ENCODE measurements at places on chromosomes 12 and 14.

GRCh38 chr14:92890830-92891588 lies 31.9 kb upstream of the CHGA start:
- no peak for DNase-seq

DNA sequence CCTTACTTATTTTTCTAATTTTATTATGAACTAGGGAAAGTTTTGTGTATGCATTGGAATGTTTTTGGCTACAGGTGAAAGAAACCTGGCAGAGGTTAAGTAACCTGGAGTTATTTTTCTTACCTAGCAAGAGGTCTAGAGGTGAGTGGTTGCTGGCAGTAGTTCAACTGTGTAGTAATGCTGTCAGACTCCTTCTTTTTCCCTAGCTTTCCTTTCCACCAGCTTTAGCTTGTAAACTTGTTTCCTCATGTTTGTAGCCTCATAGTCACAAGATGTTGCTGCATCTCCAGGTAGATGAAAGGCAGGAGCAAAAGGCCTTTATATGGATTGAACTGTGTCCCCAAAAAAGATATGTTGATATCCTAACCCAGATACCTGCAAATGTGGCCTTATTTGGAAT lies 105.1 kb upstream of the AMIGO2 start:
- DNase-seq = no peak

DNA sequence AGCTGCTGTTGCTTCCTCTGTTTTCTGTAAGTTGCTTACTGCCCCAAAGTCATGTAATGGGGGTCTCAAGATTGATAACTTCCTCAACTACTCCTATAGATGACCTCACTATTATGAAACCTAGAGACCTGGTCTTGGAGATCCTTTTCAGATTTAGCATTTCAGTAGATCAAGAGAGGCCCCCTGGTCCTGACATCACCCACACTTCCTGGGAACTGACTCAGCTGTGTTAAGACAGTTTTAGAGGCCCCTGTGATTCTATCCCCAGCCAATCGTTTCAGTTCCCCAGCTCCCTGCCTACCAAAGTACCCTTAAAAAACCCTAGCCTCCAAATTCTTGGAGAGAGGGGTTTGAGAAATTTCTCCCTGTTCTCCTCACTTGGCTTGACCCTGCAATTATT lies 9.2 kb upstream of the ARG2 start:
- no peak for DNase-seq

GRCh38 chr14:29911810-29912209 lies 15.8 kb downstream of the PRKD1 start:
- no peak for DNase-seq

- DNase-seq = no peak
Observed at GRCh38 chr12:100368066-100368465, 11.2 kb downstream of the SLC17A8 start.

- DNase-seq = no peak
Observed at GRCh38 chr12:117119592-117120198, 20.5 kb upstream of the TESC start.

GRCh38 chr12:105585107-105585506 lies 254.6 kb downstream of the C12orf75 start:
- DNase-seq = no peak

DNA sequence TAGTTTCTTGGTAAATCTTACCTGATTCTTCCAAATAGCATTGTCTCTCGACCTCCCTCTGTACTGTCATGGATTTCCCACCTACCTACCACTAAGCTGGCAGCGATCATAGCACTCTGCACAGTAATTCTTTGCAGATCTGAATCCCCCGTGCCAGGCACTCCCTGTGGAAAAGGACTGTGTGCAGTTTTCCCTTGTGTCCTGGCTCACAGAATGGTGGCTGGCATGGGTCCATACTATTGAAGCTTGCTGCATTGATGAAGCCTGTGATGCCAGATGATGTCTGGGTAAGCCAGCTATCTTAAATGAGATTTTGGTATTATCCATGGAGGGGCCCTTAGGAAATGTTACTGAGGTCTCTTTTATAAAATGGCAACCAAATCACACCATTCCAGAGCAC lies 135.7 kb downstream of the RPAP3 start:
- no peak for DNase-seq

GRCh38 chr14:45254771-45255170 lies 1.8 kb upstream of the MIS18BP1 start:
- no peak for DNase-seq

- no peak for DNase-seq
Observed at GRCh38 chr14:61343471-61343870, 22.1 kb downstream of the PRKCH start.

GRCh38 chr12:58712976-58713375 lies 207.3 kb downstream of the LRIG3 start:
- DNase-seq = no peak

- DNase-seq = no peak
Observed at GRCh38 chr14:22225516-22226140, 363.4 kb downstream of the DAD1 start.

GRCh38 chr14:58805605-58806409 lies 168.0 kb downstream of the DACT1 start:
- peak; percentile 86 for DNase-seq

DNA sequence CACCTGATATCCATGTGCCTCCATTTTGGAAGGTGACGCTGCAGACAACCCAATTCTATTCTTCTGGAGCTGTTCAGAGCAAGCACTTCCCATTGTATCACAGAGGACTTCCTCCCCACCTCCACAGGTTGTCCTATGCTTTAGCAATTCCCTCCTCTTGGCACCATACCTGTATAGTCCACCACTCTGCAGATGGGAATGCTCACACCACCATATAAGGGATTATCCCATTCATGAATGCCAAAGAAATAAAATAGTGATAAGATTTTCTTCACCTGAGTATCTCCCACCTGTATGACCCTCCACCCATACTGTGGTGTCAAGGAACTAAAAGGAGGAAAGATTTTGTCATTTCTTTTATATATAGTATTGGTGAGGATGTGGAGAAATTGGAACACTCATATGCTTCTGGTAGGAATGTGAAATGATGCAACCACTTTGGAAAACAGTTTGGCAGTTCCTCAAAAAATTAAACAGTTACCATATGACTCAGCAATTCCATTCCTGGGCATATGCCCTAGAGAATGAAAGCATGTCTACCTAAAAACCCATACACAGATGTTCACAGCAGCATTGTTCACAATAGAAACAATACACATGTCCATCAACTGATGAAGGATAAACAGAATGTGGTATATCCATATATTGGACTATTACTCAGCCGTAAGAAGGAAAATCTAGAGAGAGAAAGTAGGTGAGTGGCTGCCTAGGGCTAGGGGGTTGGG lies 75.2 kb downstream of the FIGNL2 start:
- no peak for DNase-seq

GRCh38 chr12:11702959-11703358 lies 53.5 kb downstream of the ETV6 start:
- no peak for DNase-seq

GRCh38 chr14:28323366-28323765 lies 443.2 kb upstream of the FOXG1 start:
- DNase-seq = no peak

Data from brain pericyte (primary cell).